Suprapubic skin (tissue), 4 donors: ENCODE measurements at places on chromosomes 4 and X. TPM values are rescaled to one million over a fixed set of nuclear protein-coding genes. Genes with fewer than 3 reads are reported as not detected.

DNA sequence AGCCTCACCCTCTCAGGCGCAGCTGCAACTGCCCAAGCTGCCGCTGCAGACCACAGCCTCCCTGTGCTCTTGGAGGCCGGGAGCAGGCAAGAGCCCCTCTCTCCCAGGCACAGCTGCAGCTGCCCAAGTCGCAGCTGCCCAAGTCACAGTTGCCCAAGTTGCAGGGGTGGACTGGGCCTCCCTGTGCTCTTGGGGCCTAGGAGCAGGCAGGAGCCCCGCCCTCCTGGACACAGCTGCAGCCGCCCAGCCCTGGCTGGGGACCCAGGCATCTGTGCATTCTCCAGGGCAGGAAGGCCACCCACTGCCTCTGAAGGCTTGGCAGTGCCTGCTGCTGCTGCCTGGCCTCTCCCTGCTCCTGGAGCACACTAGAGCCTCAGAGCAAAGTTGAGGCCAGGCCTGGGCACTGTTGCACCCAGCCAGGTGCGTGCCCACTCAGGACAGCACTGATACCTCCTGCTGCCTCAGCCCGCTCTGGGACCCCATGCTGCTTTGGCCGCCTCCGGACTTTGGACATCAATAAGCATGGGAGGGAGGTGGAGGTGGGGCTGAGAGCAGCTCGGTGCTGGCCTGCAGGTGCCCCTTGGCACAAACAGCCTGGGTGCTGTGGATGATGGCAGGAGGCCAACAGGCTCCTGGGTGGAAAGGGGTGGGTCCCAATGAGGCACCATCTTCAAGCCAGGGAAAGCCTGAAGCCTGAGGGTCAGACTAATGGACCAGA is 247.5 kb downstream of the PDGFC start:
- DNase-seq = no peak

DNA sequence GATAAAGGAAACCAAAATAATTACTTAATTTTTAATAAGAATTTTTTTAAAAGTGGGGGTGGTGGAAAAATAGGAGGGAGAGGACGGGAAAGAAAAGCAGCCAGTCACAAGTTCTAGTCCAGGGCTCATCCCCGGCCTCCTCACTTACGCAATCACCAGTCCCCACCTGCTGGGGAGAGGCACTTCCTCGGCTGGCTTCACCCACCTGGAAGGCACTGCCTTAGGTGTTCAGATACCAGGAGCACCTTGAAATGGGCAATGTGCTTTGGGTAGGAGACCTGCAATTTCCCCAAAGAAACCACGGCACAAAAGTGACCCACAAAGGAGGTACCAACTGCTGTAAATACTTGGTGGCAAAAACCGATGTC is 23.8 kb downstream of the AFAP1 start:
- no peak for DNase-seq

GRCh38 chr4:140309124-140309870 is 64.1 kb upstream of the SCOC start:
- no peak for DNase-seq

DNA sequence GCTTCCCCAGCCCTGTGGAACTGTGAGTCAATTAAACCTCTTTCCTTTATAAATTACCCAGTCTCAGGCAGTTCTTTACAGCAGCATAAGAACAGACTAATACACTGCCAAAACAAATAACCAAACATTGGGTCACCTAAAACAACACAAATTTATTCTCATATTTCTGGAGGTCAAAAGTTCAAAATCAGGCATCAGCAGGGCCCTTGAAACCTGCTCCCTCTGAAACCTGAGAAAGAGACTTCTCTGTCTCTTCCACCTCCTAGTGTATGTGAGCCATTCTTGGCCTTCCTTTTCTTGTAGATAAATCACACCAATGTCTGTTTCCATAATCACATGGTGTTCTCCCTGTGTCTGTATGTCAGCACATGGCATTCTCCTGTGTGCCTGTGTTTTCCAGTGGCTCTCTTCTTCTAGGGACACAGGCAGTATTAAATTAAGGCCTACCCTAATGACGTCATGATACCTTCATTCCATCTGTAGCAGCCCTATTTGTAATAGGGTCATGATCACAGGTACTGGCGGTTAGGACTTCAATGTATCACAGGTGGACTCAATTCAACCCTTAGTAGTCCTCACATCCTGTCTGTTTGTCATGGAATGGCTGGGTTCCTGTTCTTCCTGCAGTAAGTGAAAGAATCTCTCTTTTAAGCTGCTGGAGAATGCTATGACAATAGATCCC is 147.3 kb upstream of the CLNK start:
- DNase-seq = no peak

DNA sequence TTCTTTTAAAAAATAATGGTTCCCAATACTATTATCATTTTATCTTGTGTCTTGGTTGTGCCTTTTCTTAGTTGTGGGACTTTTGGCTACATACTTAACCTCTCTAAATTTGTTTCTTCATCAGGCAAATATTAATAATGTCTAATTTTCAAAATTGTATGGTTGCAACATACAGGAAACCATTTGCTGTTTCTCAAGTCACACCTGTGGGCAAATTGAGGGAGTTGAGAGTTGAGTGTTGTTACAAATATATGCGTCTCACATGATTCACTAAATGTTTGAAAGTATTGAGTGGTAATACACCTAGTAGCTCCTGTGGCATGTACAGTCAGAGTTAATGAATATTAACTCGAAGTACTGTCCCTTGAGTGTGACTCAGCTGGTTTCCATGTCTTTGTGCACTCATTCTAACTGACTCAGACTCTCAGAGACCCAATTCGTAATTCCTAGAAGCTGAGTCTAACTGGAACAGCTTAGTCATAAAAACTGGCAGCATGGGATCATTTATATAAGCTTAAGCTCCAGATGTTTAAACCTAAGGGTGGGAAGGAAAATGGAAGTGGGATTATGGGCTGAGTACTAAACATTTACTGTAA is 802.4 kb downstream of the TRIML1 start:
- DNase-seq = no peak

DNA sequence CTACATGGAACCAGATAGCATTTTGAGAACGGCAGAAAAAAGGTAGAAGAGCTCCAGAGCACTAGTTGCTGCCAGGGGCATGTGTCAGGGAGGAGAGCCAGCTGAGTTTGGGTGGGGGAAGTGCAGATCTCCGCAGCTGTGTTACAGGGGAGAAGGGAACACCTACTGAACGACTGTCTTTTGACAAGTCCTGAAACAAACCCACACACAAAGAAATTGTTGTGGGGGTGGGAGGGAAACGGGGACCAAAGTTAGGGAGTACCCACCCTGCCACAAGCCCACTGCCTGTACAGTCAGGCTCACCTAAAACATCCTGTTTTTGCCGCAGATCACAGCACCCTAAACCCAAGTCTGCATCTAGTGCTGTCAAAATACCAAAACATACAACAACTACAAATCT is 55.5 kb downstream of the LEF1 start:
- DNase-seq = no peak

- no peak for DNase-seq
Observed at GRCh38 chr4:83561381-83561780, 25.5 kb downstream of the GPAT3 start.

GRCh38 chrX:128929271-128930057 is 593.8 kb downstream of the SMARCA1 start:
- DNase-seq = no peak

GRCh38 chr4:186074189-186074588 is 5.2 kb downstream of the TLR3 start:
- no peak for DNase-seq

DNA sequence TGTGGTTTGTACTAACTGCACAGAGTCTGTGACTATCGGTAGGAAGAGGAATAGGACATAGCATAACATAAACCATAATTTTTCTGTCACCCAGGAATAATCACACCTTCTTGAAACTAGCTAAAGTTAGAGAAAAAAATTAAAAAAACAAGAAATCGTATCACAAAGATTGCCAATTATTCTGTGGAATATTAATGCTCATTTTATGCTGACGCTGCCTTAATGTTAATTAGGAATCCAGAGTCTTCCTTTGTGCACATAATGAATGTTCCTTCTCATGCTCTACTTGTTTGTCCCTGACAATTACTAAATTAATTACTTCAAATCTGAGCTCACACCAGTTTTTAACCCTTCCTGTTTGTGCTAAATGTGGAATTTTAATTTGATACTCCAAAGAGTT is 772.7 kb upstream of the EPHA5 start:
- no peak for DNase-seq

DNA sequence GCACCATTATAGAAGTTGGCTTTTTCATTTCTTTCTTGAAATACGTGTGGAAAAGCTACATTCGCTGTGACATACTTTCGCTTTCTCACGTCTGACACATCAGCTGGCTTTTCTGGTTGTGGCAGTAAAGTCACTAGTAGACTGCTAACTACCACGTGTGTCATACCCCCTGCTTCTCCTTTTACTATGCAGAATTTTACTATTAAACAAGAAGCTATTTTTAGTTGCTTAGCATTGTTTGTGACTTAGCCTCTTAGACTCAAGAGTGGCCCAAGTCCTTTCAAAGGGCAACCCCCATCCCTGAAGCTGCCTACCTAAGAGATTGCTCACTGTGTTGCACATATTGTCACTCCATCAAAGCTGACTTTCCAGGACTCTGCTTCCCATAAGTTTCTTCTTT is 2.1 kb upstream of the IL2 start:
- no peak for DNase-seq

GRCh38 chrX:54530357-54530900 is 410 bp downstream of the GNL3L start:
- no peak for DNase-seq

DNA sequence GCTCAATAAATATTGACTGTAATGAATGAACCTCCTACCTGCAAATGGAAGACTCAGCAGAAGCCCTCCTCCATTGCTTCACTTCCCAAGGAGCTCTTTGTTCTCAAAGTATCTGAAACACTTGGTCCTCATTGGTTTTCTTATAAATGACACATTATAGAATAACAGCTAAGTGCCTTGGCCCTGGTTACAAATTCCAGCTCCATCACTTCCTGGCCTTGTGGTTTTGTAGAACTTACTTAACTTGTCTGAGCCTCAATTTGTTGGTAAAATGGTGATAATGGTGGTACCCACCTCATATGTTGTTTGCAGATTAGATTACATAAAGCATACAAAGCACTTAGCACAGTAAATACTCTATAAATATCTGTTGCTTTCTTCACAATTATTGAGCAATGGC is 25.2 kb upstream of the SMIM20 start:
- DNase-seq = no peak

DNA sequence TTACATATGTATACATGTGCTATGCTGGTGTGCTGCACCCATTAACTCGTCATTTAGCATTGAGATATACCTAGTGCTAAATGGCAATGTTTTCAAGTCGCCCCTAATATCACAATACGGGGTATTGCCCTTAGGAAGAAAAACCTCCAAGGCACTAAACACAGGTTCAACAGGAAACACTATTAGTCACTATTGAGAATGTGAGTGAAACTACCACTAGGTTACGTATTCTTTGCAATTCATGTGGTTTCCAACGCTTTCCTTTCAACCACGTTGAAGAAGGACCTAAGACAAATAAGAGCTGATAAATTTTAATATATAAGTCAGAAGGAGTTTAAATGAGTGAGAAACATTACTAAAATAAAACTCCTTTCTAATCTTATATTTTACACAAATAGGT is 134.7 kb upstream of the SPANXN4 start:
- DNase-seq = no peak

GRCh38 chr4:103144926-103145325 is 45.3 kb upstream of the BDH2 start:
- no peak for DNase-seq

DNA sequence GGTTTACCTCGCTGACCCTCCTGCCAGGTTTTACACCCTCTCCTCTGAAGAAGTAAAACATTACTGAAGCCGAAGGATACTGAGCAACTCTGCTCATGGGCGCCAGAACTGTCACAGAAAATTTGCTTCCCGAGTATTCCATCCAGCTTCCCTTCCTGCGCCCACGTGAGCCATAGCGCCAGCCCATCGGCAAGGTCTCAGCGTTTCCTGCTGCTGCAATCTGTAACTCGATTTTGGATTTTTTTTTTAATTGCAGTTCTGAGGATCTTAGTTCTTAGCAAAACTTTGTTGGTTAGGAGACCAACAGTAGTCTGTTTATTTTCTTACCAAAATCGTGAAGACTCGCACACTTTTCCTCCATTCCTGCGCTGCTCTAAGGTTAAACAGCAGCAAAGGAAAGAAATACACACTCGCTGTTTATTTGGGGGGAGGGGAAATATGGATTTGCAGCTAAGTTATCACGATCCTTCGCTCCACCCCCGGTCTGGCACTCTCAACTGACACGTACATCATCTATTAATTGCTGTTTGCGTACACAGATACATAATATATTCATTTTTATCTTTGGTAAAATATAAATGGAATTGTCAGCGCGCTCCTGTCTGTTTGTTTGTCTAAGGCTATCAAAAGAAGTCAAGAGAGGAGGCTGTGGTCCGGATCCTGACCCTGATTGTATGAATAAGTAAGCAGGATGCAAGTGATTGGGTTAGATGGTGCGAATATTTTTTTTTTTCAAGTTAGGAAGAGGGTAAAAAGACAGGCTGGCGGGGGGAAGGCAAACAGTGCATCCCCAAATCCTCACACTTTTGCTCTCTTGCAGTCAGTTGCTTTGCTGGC is at the start of gene TLL1:
TLL1 (plus strand) TSS at position 777 of the 837 bp plus-strand sequence. CDS start 668 bp downstream, outside the sequence.
- DNase-seq = no peak

- no peak for DNase-seq
Observed at GRCh38 chr4:99848591-99849001, 32.0 kb downstream of the DAPP1 start.

- DNase-seq = no peak
Observed at GRCh38 chr4:44425614-44426208, 22.9 kb downstream of the KCTD8 start.

DNA sequence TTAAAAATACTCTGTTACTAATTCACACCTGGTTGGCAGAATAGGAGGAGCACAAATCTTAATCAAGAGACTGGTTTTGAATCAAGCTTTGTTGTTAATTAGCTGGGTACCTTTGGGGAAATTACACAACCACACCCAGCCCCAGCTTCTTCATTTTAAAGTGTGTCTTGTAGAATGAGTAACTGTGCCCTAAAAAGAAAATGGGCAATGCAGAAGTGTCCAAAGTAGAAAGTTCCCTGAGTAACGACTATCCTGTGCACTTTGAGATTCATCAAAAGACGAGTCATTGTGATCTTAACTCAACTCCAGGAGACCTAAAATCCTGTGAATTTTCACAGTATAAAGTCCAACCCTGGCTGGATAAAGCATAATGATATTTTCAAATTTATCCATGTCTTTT is 792.3 kb upstream of the HS3ST1 start:
- no peak for DNase-seq

GRCh38 chrX:53321943-53322497 is 40.6 kb upstream of the IQSEC2 start:
- DNase-seq = no peak

- no peak for DNase-seq
Observed at GRCh38 chr4:61011051-61011450, 189.1 kb upstream of the ADGRL3 start.

GRCh38 chr4:19382993-19383756 is 868.5 kb upstream of the SLIT2 start:
- DNase-seq = no peak

- DNase-seq = no peak
Observed at GRCh38 chr4:162011089-162011488, 152.7 kb downstream of the FSTL5 start.

The HSD17B13 gene
- 14.0 TPM for total RNA-seq

The SRPX2 gene
- total RNA-seq = 15.2 TPM

The GSX2 gene
- total RNA-seq = 0.53 TPM

The LNX1 gene
- total RNA-seq = 21.7 TPM

The PSAPL1 gene
- total RNA-seq = 268 TPM

The GRIA3 gene
- total RNA-seq = not detected

The LINC00632 gene
- total RNA-seq = 211 TPM

The SLITRK2 gene
- 1.6 TPM for total RNA-seq

The GAGE1 gene
- not detected for total RNA-seq

The RAB39B gene
- 0.34 TPM for total RNA-seq

The MAGEC2 gene
- total RNA-seq = not detected

The NHS gene
- 4.6 TPM for total RNA-seq

The SLC25A4 gene
- total RNA-seq = 14.4 TPM

The HEPH gene
- total RNA-seq = 2.8 TPM
